ENCODE measurements at places on chromosomes 2 and 18.

DNA sequence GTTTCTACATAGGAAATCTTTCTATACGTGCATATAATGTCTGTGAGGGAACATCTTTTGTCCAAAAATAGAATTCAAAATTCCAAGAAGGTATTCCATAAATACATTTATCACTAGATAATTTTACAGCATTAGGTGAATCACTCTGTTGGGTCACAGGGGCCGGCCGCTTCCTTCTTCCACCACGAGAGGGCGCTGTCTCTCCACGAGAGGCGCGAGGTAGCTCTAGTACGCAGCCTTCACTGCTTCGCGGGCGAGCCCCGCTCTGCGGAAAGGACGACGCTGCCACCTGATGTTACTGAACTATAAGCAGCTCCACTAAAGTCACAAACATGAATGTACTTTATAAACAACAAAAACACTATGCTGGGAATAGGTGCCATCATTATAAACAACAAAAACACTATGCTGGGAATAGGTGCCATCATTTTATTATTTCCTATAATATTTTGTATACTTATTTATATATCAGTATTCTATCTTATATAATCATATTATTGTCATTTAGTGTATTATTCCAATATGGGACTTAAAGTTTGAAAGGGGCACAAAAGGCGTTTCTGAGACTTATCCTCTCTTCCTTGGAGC is 69.4 kb upstream of the REV1 start:
- DNase-seq = peak; percentile 80

GRCh38 chr2:30454571-30454970 is 7.5 kb downstream of the LCLAT1 start:
- no peak for DNase-seq

GRCh38 chr2:216420367-216421101 is 8.2 kb downstream of the SMARCAL1 start:
- no peak for DNase-seq

- DNase-seq = no peak
Measured at GRCh38 chr18:21759836-21760235, 19.2 kb downstream of the MIB1 start.

DNA sequence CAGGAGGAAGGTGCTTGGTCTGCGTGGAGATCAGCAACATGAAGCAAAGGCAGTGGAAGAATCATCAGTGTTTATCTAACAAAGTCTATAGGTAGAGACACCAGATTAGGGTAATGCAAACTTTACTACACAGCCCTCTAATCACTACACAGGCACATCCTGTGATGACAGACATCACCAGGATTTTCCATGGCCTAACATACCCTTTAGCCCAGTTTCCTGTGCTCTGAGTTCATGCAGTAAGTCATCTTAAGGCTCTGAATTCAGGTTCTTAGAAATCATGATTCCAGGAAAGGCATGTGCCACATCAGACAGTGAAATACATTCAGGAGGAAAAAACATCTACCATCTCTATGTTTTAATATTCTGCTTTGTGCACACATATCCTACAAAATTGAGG is 708.5 kb upstream of the SLC8A1 start:
- DNase-seq = no peak

DNA sequence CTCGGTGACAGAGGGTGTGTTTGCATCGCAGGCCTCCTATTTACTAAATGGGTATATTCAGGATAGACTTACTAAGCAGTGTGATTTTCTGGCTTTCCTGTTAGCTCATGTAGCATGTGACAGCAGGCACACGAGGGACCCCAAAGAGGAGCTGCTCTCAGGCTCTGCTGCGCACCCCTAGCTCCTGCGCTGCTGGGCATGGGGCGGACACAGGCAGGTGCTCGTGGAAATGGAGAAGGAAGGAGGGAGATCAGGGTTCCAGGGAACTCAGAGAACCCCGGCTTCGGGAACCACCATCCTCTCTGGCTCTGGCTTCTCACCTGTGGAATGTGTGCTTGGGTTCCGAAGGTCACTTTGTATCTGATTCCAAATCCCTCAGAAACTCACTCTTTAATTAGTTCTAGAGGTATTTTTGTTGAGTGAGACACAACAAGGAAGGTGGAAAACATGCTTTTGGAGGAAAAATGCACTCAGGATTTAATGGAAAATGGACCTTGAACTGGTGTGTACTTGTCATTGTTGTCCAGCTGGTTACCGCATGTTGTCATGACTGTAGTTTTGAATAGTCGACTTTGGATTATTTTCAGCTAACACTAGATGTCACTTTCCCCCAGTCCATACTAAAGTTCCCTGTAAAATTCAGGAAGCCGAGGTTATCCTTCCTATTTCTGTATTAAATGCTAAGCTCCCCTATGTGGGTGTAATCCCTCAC is 3.5 kb downstream of the SNTG2 start:
- no peak for DNase-seq

- DNase-seq = no peak
Measured at GRCh38 chr2:39631718-39632117, 34.0 kb upstream of the TMEM178A start.
